ENCODE measurements at places on chromosomes 16 and 17. TPM values are rescaled to one million over a fixed set of nuclear protein-coding genes. Genes with fewer than 3 reads are reported as not detected.

The SPATA22 gene
- not detected for total RNA-seq

GRCh38 chr16:85832570-85833218 is 33.2 kb downstream of the COX4I1 start:
- H3K4me1 ChIP-seq = no peaks in the 10 kb centered on the region
- no peak for DNase-seq
- H3K27me3 ChIP-seq = no peaks in the 10 kb centered on the region
- no peaks in the 10 kb centered on the region for H3K36me3 ChIP-seq

- no peak overlapping the region for H3K4me3 ChIP-seq
- no peak for DNase-seq
- H3K36me3 ChIP-seq = no peaks in the 10 kb centered on the region
- no peaks in the 10 kb centered on the region for H3K4me1 ChIP-seq
- no peak overlapping the region for H3K27ac ChIP-seq
These were observed 48.3 kb downstream of the KATNIP start for GRCh38 chr16:27598220-27598619.

The SYNRG gene
- total RNA-seq = 27.0 TPM

DNA sequence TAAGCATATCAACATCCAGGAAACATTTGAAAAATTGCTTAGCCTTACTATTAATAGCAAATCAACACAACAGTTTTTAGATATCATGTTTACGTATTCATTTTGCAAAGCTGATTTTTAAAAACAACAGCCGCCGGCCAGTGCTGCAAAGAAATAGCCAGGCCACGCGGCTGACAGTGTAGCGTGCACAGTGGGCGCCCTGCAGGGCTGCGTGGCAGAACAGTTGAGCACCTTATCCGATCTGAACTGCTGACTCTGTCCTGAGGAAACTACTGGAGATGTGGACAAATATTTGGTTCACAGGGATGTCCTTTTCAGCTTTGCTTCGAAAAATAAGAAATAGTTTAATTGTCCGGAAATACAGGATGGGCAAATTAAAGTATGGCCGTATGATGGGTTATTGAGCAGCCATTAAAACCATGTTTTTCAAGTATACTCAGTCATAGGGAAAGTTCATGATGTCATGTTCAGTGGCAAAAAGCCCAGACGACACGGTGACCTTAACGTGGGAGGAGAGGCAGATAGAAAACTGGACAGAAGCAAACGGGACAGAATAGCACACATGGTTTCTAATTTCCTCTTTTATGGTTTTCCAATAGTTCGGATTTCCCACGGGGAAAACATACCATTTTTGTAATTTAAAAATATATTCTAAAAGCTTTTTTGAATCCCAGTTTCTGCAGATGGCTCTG is 52.4 kb upstream of the ENDOV start:
- DNase-seq = no peak
- no peaks in the 10 kb centered on the region for H3K4me1 ChIP-seq
- no peak overlapping the region for H3K4me3 ChIP-seq

The PER1 gene
- 35.3 TPM for total RNA-seq

GRCh38 chr17:73801455-73802100 is 157.3 kb upstream of the SDK2 start:
- no peaks in the 10 kb centered on the region for H3K36me3 ChIP-seq
- peaks cover 29% of the 10 kb centered on the region for H3K4me1 ChIP-seq
- no peak for DNase-seq
- H3K27ac ChIP-seq = no peak overlapping the region

- no peak overlapping the region for H3K27ac ChIP-seq
- no peak overlapping the region for H3K4me3 ChIP-seq
- H3K27me3 ChIP-seq = no peaks in the 10 kb centered on the region
- DNase-seq = no peak
These were observed 170.1 kb downstream of the CDK5R1 start for GRCh38 chr17:32656886-32657285.

The C17orf50 gene
- not detected for total RNA-seq

- H3K27ac ChIP-seq = no peak overlapping the region
- DNase-seq = peak; percentile 22
- H3K4me1 ChIP-seq = peaks cover 4% of the 10 kb centered on the region
- H3K27me3 ChIP-seq = no peaks in the 10 kb centered on the region
- no peaks in the 10 kb centered on the region for H3K36me3 ChIP-seq
- H3K4me3 ChIP-seq = no peak overlapping the region
These were observed 757.2 kb upstream of the SOX9 start for GRCh38 chr17:71363661-71364060.

The VMO1 gene
- 0.33 TPM for total RNA-seq

The KRT33A gene
- not detected for total RNA-seq

DNA sequence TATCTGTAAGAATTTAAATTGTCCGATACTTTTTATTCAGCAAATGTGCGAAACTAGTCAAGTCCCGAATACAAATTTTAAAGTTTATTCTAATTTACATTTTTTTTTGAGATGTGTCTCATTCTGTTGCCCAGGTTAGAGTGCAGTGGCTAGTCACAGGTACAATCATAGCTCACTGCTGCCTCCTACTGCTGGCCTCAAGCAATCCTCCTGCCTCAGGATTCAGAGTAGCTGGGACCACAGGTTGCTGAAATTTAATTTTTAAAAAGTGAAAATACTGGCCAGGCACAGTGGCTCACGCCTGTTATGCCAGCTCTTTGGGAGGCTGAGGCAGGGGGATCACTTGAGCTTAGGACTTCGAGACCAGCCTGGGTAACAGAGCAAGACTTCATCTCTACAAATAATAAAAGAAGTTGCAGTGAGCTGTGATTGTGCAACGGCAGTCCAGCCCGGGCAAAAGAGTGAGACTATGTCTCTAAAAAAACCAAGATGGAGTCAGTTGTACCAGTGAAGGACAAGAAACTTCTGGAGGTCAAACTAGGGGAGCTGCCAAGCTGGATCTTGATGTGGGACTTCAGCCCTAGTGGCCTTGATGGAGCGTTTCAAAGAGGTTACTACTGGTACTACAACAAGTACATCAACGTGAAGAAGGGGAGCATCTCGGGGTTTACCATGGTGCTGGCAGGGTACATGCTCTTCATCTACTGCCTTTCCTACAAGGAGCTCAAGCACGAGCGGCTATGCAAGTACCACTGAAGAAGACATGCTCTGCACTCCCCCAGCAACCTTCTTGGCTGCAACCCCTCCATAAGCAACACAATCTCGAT is 5.6 kb downstream of the POLG2 start:
- peaks cover 6% of the 10 kb centered on the region for H3K4me1 ChIP-seq
- H3K27ac ChIP-seq = no peak overlapping the region
- no peaks in the 10 kb centered on the region for H3K36me3 ChIP-seq
- DNase-seq = peak; percentile 23
- H3K4me3 ChIP-seq = no peak overlapping the region

DNA sequence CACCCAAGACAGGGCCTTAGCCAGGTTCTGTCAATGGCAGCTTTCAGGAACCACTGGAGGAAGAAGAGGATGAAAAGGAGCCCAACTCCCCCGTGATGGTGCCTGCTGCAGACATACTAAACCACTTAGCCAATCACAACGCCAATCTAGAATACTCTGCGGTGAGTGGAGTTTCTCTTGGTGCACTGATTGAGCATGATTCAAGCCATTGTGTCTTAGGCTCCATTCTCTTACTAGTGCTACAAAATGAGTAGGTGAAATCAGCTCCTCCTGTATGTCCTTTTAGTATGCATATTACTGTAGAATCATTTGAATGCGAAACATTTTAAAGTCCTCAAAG is 1.4 kb downstream of the SETD6 start:
- no peak overlapping the region for H3K4me3 ChIP-seq
- no peak for DNase-seq
- H3K36me3 ChIP-seq = peaks cover 10% of the 10 kb centered on the region
- no peak overlapping the region for H3K27ac ChIP-seq

DNA sequence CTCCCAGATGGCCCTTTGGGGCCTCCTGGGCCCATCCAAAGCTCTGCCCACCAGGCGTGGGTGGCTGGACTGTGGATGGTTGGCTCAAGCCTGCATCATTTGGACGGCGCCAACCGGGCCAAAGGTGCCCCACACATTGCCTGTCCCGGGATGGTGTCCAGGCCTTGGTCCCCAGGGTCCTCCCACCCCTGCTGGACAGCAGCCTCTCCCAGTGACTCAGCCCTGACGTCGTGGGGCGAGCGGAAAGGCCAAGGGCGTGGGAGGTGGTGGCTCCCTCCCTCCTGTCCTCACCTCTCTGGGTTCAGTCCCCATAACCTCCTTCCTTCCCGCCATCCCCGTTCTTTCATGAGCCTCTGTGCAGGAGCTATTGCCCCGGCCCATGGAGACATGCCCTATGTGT is 42.1 kb upstream of the DLX4 start:
- H3K36me3 ChIP-seq = no peaks in the 10 kb centered on the region
- H3K4me1 ChIP-seq = no peaks in the 10 kb centered on the region
- H3K27me3 ChIP-seq = no peaks in the 10 kb centered on the region

- H3K27me3 ChIP-seq = no peaks in the 10 kb centered on the region
- H3K4me3 ChIP-seq = no peak overlapping the region
- H3K4me1 ChIP-seq = no peaks in the 10 kb centered on the region
- H3K36me3 ChIP-seq = no peaks in the 10 kb centered on the region
- DNase-seq = no peak
These were observed 36.2 kb downstream of the NDE1 start for GRCh38 chr16:15686287-15686686.

DNA sequence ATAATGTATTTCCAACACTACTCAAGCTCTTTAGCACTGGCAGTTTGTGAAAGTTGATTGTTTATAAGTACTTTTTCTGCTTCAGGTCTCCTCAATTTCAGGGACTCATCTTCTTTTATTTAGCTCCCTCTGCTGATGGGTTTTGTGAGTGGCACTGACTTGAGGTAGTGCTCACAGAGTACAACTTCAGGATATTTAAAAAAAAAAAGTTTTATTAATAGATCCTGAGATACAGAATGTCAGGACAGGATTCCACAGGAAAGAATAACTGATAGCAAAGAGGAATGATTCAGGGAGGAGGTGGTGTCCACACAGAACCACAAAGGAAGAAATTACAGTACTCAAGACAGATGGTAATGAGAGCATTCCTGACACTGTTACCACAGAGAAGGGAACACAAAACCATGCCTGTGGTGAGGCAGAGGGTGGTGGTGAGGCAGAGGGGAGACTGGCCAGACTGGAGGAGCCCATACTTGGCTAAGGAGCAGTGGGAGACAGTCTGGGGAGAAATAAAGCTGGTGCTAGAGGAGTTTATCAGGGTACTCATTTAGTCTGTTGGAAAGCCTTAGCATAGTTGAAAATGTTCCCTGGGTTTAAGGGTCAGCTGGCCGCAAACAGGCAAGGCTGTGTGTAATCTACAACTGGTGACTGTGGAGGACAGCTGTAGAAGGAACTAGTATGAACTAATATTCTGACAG is 63.7 kb downstream of the SPAG9 start:
- no peaks in the 10 kb centered on the region for H3K27me3 ChIP-seq
- peak overlapping the region; percentile 74 for H3K27ac ChIP-seq
- peak; percentile 72 for DNase-seq
- H3K4me3 ChIP-seq = no peak overlapping the region
- H3K36me3 ChIP-seq = no peaks in the 10 kb centered on the region

DNA sequence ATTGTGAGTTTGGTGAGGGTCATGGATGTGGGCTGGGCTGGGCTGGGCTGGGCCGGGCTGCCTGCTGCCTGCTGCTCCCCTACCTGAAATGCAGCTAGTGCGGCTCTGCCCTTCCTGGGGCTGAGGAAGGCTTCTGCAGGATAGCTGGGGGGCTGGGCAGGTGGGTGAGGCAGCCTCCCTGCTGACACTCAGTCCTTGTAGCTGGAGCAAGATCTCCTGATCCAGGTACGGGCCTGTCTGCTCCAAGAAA is 4.7 kb downstream of the RPL13 start:
- H3K4me3 ChIP-seq = no peak overlapping the region
- DNase-seq = no peak
- H3K4me1 ChIP-seq = peaks cover 38% of the 10 kb centered on the region

DNA sequence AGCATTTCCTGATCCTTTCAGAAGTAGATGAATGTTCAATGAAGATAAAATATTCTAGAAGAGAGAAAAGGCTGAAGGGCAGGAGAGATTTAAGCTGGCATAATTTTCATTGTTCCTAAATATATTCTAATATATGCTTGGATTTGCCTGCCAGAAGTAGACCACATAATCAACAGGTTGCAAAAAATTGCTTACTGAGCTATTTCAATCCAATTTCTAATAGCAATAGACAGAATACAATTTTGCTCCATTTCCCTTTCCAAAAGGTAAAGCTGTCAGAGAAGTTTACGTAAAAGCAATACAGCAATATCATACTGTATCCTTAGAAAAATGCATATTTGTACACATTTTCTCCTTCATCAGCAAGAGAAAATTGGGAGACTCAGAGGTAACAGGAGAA is 237.3 kb downstream of the PMP22 start:
- no peaks in the 10 kb centered on the region for H3K36me3 ChIP-seq
- peaks cover 4% of the 10 kb centered on the region for H3K27me3 ChIP-seq
- no peaks in the 10 kb centered on the region for H3K4me1 ChIP-seq
- no peak overlapping the region for H3K4me3 ChIP-seq
- DNase-seq = no peak
- H3K27ac ChIP-seq = no peak overlapping the region

DNA sequence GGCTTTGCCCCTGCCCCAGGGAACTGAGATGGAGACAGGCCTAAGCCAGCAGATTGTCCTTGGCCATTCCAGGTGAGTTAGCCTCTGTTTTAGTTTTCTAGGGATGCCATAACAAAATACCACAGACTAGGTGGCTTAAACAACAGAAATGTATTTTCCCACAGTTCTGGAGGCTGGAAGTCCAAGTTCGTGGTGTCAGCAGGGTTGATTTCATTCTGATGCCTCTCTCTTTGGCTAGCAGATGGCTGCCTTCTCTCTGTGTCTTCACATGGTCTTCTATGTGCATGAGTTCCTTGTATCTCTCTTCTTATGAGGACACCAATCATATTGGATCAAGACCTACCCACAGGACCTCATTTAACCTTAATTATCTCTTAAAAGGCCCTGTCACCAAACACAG is 12.8 kb downstream of the FAM20A start:
- H3K4me3 ChIP-seq = no peak overlapping the region
- no peak overlapping the region for H3K27ac ChIP-seq
- no peak for DNase-seq
- H3K36me3 ChIP-seq = no peaks in the 10 kb centered on the region
- no peaks in the 10 kb centered on the region for H3K27me3 ChIP-seq
- H3K4me1 ChIP-seq = peaks cover 20% of the 10 kb centered on the region

The RDM1 gene
- total RNA-seq = 0.87 TPM

GRCh38 chr17:28904800-28905199 is 1.9 kb upstream of the DHRS13 start:
- H3K4me1 ChIP-seq = peaks cover 5% of the 10 kb centered on the region
- no peak overlapping the region for H3K4me3 ChIP-seq
- no peaks in the 10 kb centered on the region for H3K36me3 ChIP-seq
- H3K27me3 ChIP-seq = no peaks in the 10 kb centered on the region
- no peak for DNase-seq

The TEKT5 gene
- total RNA-seq = not detected

The KRTAP1-1 gene
- not detected for total RNA-seq

DNA sequence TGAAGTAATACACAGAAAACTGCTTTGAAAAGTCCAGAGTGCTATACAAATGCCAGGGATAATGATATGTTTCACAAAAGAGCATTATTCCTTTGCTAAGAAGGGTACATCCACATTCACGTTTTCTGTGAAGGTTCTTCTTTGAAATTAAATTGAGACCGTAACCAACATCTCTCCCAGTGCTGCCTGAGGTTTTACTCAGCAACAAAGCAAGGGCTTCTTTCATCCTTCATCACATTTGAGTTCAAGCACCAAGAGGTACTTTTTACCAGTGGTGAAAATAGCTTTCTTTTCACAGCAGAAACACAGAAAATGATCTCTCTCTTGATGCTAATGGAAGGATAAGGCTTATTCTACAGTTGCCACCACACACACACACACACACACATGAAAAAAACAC is 113.3 kb downstream of the TOX3 start:
- H3K4me3 ChIP-seq = no peak overlapping the region
- no peak overlapping the region for H3K27ac ChIP-seq
- no peaks in the 10 kb centered on the region for H3K27me3 ChIP-seq
- no peaks in the 10 kb centered on the region for H3K36me3 ChIP-seq
- no peak for DNase-seq

The OTOA gene
- total RNA-seq = 0.07 TPM

The OR1A1 gene
- not detected for total RNA-seq

Measured in hepatocyte (in vitro differentiated cells).